ENCODE measurements at places on chromosomes 6 and 20.

- DNase-seq: no peak
Observed at GRCh38 chr6:41181566-41181965, 18.6 kb upstream of the TREM2 start.

DNA sequence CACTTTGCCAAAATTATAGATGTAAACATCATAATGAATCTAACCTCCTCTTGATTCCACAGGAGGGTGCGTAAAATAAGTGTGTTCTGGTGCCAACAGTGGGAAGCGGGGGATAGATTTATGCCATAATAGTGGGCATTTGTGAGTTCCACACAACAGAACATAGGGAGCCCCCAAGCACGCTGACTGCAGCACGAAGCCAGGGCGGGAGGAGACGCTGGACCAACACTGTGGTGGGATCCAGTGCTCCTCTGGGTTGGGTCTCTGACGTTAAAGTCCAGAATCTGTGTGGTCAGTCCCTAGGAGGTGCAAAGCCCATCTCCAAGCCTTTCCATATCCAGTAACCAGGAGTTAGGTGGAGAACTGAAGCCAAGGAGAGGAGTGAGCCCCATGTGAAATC, 1.8 kb upstream of the TTLL2 start:
- DNase-seq: no peak

DNA sequence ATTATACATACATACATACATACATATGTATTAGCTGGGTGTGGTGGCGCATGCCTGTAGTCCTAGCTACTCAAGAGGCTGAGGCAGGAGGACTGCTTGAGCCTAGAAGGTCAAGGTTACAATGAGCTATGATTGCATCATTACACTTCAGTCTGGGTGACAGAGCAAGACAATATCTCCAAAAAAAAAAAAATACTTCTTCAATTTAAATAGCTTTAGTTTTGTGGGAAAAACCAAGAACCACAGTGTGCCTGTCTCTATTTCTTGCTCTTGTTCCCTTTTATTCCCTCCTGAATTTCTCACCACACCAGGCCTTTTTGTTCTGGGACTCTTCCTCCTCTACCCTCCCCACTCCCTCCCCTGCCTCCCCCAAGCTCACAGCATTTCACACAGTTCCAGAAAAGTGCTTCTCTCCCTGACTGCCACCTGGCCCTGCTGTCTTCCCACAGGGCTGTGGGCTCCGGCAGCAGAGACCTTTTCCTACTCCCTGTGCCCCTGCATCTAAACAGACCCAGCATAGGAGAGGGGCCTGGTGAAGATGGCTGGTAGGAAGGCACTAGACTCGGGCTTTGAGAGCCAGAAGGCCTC, 1.3 kb downstream of the C20orf203 start:
- no peak for DNase-seq

GRCh38 chr6:1962201-1962600, 283.2 kb downstream of the GMDS start:
- DNase-seq: no peak

- DNase-seq: no peak
Observed at GRCh38 chr20:35644806-35645205, 19.9 kb downstream of the CPNE1 start.

DNA sequence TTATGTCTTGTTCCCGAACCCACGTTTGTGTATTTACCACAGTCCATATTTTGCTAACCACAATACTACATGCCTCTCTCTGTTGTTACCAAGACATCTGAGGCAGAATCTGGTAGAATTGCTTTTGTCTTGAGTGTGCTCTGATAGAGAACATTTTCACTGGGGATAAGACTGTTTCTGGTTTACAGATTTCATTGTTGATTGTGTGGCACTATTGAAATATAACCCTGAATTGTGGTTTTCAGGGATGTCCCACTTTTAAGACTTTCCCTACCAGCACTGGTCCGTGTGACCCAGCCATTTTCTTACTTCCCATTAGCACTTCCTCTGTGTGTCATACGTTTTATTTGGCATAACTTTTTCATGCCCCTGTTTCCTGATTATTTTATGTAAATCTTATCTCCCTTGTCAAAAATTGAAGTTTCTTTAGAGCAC, 12.2 kb downstream of the NCOA7 start:
- DNase-seq: peak; percentile 28

GRCh38 chr6:99138445-99138844, 190.7 kb upstream of the FBXL4 start:
- no peak for DNase-seq

GRCh38 chr20:9616833-9617461, 102.6 kb downstream of the LAMP5 start:
- peak; percentile 52 for DNase-seq

GRCh38 chr6:166365806-166366205, 16.9 kb downstream of the MPC1 start:
- no peak for DNase-seq

- no peak for DNase-seq
Observed at GRCh38 chr20:43285170-43285569, 95.5 kb upstream of the PTPRT start.

GRCh38 chr6:105489216-105489530, 86.3 kb upstream of the PREP start:
- no peak for DNase-seq

DNA sequence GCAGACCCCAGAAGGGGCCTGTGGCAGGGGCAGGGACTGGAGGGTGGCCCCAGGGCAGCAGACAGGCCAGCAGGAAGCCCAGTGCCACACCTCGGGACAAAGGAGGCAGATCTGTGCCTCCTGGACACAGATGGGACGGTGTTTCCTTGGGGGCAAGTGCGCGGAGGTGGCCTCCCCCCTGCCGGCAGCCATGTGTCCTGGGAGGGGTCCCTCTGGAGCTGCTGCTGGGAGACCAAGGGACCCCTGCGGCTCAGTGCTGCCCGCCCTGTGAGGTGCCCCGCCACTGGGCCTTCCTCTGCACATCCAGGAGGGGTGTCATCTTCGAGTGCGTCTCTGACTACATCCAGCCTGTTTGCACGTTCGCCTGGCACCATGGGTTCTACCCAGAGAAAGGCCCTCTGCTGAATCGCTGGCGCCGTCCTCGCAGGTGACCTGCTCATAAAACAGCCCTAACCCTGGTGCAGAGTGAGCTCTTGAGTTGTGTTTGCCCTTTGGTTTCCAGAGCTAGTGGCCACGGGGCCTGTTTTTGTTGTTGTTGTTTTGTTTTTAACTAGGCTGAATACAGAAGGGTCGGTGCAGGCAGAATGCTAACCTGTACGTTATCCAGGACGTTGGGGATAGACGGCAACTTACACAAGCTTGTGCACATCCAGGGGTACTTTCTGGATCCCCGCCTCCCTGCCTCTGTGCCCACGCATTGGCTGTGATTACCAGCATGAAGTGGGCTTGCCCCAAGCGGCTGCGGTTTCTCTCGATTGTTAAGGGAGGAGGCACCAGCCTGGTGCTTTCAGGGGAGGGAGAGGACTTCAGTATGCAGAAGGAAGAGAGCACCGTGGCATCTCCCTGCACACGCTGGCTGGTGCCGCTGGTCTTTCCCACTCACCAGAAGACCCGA, 1.3 kb upstream of the KCNQ2 start:
- DNase-seq: no peak

DNA sequence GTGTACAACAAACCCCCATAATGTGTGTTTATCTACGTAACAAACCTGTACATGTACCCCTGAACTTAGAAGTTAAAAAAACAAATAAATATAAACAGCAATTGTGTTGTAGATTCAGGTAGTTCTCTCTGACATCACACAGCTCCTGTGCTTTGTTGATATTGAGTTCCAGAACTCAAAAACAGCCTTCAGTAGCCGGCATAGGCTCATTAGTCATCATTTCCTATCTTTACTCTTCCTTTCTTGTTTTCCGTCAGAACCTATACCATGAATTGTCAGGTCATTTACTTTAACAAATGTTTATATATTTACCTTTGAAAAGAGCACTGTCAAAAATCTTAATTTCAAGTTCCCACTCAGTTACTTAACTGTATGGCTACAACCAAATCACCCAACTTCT, 88.8 kb downstream of the ADTRP start:
- peak; percentile 19 for DNase-seq

DNA sequence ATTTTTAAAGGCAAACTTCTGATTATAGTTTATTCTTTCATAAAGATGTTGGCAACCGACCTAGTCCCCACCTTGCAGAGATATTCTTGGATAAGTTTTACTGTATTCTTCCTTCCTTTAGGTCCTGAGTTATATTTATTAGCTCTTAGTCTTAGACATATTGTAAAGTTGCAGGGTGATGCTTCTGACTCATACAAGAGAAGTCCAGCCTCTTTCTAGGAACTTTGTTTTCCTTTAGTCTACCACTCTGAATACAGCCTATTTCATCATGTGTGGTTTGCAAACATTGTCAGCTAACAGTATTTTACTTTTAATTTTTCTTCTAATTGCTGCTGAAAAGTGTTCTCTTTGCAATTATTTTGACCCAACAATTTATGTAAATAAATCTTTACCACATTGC, 686.7 kb downstream of the COL12A1 start:
- no peak for DNase-seq

DNA sequence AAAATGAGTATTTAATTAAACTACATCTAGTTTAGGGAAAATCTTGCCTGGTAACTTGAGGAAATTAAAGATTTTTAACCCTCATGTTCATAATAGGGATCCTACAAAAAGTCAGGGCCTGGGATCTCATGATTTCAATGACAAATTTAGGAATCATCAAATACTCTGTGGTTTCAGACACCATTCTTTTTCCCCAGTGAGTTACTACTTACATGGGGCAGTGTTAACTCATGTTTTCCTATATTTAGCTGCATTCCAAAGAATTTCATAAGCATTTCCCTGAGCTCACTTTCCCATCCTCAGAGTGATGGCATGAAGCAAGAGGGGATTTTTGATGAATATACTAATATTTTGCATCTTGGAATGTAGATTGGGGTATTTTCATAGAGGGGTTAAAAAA, 321.7 kb downstream of the CENPW start:
- no peak for DNase-seq

GRCh38 chr20:62617711-62618483, 24.4 kb upstream of the SLCO4A1 start:
- DNase-seq: peak; percentile 75

DNA sequence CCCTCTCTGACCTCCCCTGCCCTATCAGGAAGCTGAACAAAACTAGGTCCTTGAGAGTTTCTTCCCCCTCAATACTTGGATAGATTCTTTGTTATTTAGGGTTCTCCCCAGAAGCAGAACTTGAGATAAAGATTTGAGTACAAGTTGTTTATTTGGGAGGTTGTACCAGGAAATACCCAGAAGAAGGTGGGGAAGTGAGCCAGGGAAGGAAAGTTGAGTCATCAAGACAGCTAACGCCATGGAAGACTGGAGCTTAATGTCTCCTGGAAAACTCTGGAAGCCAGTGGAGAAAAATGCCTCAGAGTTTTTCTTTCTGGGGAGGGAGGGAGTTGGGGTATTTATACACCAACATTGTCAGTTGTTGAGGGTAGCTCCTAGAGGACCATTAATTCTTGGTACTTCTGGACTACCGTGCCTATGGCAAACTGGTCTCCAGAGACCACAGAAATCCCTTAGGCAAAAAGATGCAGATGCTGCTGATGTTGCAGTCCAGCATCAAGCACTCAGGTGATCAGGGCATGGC, 102.6 kb upstream of the ZFP64 start:
- no peak for DNase-seq

- DNase-seq: no peak
Observed at GRCh38 chr6:45609141-45609638, 231.5 kb upstream of the SUPT3H start.

GRCh38 chr6:24231438-24231977, 105.5 kb downstream of the NRSN1 start:
- DNase-seq: no peak

DNA sequence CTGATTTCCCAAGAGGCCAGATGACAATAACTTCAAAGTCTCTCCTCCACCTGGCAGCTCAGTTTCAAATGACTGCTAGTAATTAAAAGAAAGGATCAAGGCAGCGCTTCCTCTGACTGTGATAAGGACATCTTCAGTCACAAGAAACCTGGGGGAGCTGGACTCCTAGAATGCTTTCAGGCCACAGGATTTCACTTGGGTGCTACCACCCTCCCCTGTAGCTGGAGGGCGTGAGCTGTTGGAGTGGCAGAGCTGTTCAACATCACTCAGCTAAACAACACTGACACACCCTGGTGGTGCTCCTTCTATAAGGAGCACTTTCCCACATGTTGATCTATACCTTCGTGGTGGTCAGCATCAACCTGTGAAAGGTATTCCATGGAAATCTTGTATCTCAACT, 2.2 kb upstream of the CNR1 start:
- DNase-seq: no peak

DNA sequence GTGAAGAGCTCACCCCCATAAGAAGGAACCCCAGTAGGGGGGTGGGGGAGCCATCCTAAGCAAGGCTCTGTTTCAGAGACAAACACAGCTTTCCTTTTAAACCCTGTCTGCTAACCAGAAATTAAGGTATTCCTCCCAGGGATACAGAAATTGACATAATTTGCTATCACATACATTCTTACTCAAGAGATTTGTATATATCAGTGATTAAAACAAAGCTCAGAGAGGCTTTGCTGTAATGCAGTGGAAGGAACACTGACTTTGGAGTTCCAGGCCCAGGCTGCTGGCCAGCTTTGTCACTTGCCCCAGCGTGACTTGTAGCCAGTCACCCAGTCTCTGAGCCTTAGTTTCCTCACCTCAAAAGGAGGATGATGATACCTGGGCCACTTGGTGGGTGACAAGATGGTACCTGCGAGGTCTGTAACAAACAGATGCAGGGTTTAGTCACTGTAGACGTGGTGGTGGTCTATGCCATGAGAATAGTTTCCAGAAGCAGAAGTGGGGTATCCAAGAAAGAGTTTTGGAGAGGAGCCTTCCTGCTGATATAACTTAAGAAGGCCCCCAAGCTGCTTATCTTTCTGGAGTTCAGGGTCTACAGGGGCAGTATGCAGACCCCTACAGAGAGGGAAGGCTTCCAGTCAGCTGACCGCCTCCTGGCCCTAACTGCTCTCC, 3.2 kb upstream of the FOXF2 start:
- no peak for DNase-seq

DNA sequence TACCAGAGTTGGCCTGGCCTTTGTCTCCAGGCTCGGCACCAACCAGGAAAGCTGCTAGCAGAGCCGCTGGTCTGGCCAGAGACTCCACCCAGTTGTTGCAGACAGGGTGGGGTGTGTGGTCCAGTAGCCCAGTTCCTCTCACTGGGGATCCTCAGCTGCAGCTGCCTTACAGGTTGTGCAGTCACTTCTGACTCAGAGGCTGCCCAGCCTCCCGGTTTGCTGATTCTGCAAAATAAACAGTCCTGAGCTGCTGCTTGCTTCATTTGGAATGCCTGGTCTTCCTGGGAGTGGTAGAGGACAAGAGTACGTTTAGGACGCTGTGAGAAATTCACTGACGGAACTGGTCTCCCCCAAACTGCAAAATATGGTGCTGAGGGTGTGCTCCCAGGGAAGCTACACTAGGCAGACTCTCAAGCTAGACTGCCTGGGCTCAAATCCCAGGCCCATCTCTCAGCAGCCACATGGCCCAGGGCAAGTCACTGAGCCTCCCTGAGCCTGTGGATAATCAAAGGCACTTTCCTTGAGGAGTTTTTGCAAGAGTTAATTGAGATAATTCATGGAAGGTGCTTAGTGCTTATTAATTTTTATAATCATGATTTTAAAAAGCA, 246.1 kb downstream of the TFAP2C start:
- DNase-seq: no peak

- no peak for DNase-seq
Observed at GRCh38 chr20:21124190-21124589, 1.7 kb upstream of the KIZ start.
